ENCODE measurements at places on chromosomes 11 and 22. TPM values are rescaled to one million over a fixed set of nuclear protein-coding genes. Genes with fewer than 3 reads are reported as not detected.

The PGA3 gene
- total RNA-seq: not detected

The MMP27 gene
- not detected for total RNA-seq

The STK33 gene
- total RNA-seq: 10.9 TPM

The TREH gene
- 0.15 TPM for total RNA-seq

The FREY1 gene
- 0.96 TPM for total RNA-seq

GRCh38 chr22:21455334-21456089 is 11.7 kb upstream of the TMEM191C start:
- H3K36me3 ChIP-seq: no peaks in the 10 kb centered on the region
- H3K4me1 ChIP-seq: no peaks in the 10 kb centered on the region
- DNase-seq: no peak

GRCh38 chr11:3614742-3615171 is 27.0 kb downstream of the ART5 start:
- H3K4me3 ChIP-seq: no peak overlapping the region
- no peak overlapping the region for H3K27ac ChIP-seq
- H3K4me1 ChIP-seq: no peaks in the 10 kb centered on the region
- no peak for DNase-seq
- H3K27me3 ChIP-seq: no peaks in the 10 kb centered on the region

DNA sequence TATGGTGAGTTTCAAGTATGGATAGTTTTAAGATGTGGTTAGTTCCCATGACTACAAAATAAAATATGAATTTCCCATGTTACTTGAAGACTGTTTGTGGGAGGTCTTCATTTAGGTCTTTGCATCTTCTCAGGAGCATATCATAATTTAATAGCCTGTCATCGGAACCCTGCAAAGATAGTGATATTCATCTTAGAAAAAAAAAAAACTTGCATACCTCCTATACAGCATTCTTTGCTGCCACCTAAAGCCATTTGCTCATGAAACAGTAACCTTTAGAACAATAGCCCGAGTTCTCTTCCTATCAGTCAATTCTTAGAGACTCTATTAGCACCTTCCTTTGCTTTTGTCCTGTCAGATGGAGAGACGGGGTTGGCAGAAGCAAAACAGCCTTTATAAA is 75.3 kb downstream of the ARFGAP2 start:
- no peaks in the 10 kb centered on the region for H3K36me3 ChIP-seq
- no peak overlapping the region for H3K27ac ChIP-seq
- H3K4me3 ChIP-seq: no peak overlapping the region
- H3K27me3 ChIP-seq: no peaks in the 10 kb centered on the region
- DNase-seq: no peak

- no peak for DNase-seq
- peaks cover 9% of the 10 kb centered on the region for H3K4me1 ChIP-seq
- no peaks in the 10 kb centered on the region for H3K27me3 ChIP-seq
- no peak overlapping the region for H3K4me3 ChIP-seq
- H3K36me3 ChIP-seq: no peaks in the 10 kb centered on the region
Observed at GRCh38 chr11:73259406-73260126, 12.6 kb upstream of the P2RY6 start.

GRCh38 chr11:78698612-78699011 is 123.9 kb upstream of the NARS2 start:
- no peak for DNase-seq
- H3K27ac ChIP-seq: no peak overlapping the region
- H3K27me3 ChIP-seq: peaks cover 48% of the 10 kb centered on the region
- no peaks in the 10 kb centered on the region for H3K4me1 ChIP-seq
